ENCODE measurements at places on chromosomes 7 and 10.
A peak's percentile ranks its signal among the peaks of the same experiment; 100 is the strongest.

DNA sequence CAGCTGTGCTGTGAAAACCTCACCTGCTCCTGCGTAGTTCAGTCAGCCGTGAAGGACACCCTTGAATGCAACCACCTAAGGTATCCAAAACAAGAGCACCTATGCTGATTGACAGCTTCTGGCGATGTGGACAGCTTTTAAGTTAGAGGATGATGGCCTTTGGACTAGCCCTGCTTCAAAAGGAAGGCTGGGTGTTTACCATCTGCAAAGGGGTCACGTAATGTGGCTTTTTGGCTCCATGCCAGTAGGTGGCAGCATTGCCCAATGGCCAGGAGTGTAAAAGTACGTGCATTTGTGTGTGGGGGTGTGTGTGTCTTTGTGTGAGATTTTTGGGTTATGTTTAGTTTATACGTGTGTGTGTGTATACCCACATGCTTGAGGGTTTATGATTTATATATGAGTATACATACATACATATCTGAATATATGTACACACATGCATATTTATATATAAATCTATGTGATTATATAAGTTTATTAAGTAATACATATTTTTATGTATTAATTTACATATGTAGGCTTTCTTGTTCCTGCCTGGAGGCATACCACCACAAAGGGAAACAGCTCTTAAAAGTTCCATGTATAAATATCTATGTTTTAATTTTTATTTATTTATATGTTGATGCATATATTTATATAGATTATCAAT is 236.3 kb upstream of the ANKRD30A start:
- DNase-seq: peak; percentile 80

DNA sequence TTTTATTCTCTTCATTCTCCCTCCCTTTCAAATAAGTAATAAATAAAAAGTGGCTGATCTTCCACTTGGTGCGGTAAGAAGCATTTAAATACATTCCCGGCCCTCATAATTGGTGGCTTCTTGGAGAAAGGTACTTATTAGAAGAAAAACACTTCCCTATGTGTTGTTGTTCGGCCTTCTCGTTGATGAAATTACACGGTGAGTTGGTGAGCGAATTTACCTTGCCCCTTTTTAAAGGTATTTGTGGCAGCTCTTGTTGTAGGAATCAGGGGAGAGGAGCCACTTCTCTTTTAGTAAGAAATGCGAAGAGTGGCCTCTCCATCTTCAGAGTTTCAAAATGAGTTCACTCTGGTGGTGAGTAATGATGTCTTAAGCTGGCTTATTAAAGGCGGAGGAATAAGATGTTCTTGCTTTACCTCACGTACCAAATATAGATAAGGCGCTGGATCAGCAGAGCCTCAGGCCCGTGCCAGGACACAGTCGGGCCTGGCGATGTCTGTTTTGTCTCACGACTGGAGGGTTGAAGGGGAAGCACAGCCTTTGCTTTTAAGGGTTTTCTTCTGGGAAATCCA is 135.9 kb downstream of the CUX1 start:
- no peak for DNase-seq

DNA sequence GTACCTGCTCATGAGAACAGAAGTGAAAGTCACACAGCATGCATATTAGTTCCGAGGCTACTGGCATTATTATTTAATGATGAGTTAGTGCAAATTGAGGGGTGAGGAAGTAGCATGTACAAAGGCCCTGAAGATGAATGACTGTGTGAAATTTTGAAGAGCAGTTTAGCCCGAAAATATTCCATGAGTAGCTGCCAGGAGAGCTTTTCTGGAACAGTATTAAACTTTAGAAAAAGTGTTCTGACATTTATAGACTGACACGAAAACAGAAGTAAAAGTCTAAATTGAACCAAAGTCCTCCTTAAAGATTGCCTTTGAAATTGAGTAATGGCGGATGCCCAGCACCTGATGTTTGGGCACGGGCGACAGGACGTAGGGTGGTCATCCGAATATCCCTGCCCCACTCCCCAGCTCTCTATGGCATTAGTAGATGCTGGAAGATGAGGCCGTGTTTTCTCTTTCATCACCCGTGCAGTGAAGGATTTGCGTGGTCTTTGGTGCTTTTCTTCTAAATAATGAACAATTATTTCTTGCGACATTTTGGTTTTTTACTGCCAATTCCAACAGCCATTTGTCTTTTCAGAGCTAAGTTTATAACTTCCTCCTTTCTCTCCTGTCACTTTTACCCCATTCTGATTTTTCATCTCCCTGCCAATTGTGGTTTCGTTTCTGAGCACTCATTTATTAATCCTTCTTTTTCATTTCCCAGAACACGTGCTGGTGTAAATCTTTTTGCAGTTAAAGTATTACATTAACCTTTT is 192.6 kb downstream of the MGMT start:
- DNase-seq: no peak

DNA sequence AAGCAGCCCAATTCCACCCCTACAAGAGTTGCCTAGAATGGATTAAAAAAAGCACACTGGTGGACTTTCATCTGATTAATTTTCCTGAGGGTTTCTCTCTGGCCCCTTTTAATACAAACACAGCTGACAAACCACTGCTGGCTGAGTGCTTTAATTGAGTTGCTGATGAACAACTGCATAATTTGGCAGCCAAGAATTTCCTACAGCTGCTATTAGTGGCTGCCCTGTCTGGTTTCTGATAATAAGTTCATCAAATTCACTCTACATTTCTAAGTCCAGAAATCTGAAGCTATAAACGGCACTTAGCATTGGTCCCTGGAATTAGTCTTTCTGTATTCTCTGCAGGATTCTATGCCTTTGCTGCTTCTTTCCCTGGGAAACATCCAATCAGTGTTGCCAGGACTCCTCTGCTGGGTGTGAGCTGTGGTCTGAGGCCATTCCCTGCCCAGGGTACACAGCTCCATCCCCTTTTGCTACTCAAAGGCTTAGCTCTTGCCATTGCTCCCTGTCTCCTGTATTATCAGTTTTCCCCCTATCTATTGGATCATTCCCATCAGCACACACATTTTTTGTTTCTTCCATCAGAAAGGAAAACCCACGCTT is 110.6 kb downstream of the LSM5 start:
- DNase-seq: no peak

GRCh38 chr10:131571346-131571745 is 259.8 kb upstream of the TCERG1L start:
- no peak for DNase-seq

DNA sequence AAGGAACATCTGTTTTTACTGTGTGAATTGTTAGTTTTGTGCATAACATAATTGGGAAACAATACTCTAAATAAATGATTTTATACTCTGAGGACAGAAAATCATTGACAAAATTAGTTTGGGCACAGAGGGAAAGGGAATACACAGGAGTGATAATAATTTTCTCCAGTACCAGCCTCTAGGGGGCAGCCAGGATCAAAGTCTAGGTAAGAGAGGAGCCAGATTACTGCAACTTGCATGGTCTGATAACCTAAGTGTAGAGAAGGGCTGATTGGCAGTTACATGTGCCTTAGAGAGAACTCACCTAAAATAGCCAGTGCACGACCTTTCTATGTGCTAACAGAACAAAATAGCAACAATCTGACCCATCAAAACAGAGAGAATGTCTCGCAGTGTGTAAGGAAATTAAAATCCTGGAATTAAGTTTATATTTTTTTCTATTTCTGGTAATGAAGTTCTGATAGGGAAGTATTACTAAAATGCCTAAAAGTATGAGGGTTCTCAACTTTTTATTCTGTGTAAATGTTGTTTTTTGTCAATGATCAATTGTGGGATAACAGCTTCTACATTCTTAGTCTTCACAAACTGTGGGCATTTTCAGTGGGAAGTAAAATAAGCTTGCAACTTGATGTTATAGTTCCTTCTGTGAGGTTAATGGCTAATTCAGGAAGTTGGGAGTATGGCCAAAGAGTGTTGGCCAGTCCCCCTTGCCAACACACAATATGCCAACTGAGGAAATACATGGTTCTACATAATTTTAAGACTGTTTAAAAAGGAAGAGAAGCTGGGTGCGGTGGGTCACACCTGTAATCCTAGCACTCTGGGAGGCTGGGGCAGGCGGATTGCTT is 66.4 kb downstream of the EXOC6 start:
- peak; percentile 8 for DNase-seq

- no peak for DNase-seq
Observed at GRCh38 chr7:111697771-111698170, 135.5 kb upstream of the IMMP2L start.

GRCh38 chr7:130278860-130279259 is 12.2 kb downstream of the CPA2 start:
- no peak for DNase-seq

DNA sequence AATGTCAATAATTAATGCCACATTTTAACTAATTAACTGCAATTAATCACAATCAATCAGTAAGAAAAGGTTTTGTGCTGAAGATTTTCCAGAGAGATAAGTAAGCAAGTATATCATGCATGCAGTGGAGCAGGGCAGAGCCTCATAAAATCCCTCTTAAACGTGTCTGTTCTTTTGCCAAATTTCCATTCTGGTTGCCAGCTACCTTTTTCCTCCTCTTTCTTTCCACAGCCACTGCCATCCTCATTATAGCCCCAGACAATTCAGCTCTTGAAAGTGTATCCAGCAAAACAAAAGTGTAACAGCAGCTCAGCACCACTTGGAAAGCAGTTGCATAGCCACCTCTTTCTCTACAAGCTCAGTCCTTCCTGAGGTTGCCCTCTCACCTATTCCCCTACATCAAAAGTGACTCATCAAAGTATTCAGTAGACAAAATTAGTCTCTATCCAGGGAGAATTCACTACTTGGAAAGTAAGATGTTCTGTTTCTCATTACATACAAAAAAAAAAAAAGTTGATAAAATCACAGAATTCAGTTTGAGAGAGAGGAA is 26.9 kb upstream of the EPHB6 start:
- DNase-seq: no peak

GRCh38 chr10:72616716-72617115 is 9.2 kb downstream of the MICU1 start:
- DNase-seq: no peak

DNA sequence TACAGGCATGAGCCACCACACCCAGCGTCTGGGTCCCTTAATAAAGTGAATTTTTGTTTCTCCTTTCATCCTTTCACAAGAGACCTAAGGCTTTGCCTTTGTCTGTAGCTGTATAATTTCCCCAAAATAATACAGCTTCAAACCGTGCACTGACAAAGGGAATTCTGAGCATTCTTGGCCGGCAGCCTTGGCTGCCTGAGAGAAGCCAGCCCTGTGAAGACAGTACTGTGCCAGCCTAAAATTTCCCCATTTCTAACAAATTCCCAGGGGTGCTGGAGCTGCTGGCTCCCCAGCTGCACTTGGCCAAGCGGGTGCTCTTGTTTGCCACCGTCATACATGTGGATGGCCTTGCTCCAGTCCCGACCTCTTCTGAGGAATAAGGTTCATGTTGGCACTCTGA is 106.2 kb downstream of the ZMYND11 start:
- DNase-seq: no peak

GRCh38 chr10:131427901-131428300 is 116.4 kb upstream of the TCERG1L start:
- DNase-seq: no peak

- peak; percentile 1 for DNase-seq
Observed at GRCh38 chr7:121752706-121753105, 120.3 kb upstream of the PTPRZ1 start.

DNA sequence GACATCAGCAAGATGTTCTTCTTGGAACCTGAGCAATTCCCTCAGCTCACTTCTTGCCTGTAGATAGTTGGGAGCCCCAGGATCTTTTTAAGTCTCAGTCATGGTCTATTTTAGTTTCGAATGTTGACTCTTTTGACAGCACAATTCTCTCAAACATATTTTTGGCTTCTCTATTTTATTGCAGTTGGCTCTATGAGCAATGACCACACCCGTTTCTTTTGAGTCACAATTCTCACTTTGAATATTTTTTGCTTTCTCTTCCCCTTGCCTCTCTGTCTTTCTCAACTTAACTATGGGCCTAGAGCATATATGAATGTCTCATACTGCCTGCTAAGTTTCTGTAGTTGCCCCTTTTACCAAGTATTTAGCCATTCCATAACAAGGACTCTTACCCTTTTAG is 222.8 kb downstream of the PTN start:
- no peak for DNase-seq

DNA sequence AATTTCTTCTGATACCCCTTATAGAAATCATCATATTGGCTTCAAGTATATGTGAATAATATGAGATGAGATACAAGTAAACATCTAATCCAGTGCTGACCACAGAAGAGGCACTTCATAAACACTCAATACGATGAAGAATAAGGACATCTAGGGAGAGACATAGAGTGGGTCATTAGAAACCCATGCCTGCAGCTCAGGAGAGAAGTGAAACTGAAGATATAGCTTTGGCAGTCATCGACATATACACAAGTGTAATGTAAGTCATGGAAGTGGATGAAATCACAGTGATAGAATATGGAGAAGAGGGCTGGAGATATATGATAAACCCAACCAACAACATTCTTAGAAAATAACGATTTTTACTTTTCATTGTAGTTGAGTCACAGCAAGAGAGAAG is 665.0 kb downstream of the PARD3 start:
- no peak for DNase-seq

DNA sequence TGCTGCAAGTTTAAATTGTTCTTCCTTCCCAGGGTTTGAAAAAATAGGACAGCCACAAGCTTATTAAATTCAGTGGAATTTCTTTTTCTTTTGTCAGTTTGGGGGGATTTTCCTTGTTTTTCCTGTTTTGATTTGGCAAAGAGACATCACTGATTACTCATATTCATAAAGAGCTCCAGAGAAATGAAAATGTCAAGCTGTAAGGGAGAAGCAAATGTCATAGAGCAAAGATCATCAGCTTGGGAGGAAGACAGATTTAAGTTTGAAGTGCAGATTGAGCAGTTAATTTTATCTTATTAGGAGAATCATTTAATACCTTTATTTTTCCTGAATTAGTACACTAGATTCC is 255.8 kb upstream of the PHYHIPL start:
- DNase-seq: no peak

DNA sequence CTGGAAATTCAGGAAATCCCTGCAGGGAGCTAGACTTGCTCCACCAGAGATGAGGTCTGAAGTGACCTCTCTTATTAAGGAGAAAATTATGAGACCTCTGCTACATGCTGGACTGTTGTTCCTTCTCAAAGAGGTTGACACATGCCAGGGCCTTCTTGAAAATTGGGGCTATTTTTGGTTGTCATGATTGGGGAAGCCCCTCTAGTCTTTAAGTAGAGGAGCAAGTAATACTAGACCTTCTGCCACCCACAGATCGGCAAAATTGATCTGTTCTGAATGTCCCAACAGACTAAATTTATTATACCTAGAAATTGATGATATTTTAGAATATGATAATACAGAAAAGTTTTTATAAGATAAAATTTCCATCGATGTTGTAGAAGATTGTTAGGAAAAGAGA is 160.8 kb upstream of the GRB10 start:
- DNase-seq: no peak

- DNase-seq: no peak
Observed at GRCh38 chr10:26214551-26215395, 1.8 kb upstream of the GAD2 start.
